Left hindlimb (tissue), 1 donor: ENCODE measurements at places on chromosomes 4 and X.

- DNase-seq = no peak
These were observed 110.7 kb downstream of the ARHGAP10 start for GRCh38 chr4:147842573-147842972.

DNA sequence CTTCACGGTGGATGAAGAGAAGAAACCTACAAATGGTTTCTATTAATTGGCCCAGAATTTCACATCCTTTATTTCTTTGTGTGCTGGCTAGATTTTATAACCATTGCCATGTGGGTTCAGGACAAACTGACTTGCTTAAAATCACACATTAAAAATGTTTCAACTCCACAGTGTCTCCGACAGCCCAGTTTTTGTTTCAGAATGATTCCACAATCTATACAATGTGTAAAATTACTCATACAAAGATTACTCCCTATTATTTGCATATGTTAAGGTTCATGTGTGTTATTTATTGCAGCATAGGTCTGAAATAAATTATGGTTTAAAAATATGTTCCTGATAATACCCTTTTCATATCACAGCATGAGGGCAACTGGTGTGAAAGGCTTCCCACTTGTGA is 20.6 kb downstream of the DCHS2 start:
- DNase-seq = no peak

GRCh38 chrX:53071604-53072417 is 10.4 kb upstream of the TSPYL2 start:
- no peak for DNase-seq

DNA sequence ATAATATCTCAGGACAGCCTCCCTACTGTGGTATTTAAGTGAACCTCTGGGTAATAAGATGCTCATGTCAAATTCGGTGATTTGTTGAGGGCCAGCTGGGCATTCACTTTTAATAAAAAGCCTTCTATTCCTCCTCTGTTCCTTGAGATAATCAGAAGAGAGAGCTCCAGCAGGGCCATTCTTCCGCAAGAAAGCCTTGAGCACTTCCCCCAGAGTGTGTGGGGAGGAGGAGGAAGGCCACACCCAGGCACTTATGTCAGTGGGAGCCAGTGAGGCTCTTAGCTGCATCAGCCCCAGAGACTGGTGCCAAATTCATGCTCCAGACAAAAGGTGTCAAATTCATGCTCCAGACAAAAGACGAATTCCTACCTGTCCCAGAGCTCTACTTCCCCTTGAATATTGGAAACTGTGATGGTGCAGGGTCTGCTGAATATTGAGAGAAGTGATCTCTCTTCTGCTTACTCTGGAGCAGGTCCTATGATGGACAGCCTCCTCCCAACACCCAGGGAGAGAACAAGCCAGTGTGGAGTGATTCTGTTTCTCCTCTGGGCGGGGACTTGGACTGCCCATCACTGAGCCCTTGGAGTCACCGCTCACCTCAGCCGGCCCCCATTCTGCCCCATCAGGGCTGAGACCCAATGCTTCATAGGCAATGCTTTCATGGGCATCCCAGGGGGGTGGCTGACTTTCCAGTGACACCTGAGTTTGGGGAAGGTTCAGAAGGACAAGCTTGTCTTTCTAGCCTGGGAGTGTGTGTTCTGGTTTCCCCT is 68.1 kb downstream of the FHDC1 start:
- no peak for DNase-seq

DNA sequence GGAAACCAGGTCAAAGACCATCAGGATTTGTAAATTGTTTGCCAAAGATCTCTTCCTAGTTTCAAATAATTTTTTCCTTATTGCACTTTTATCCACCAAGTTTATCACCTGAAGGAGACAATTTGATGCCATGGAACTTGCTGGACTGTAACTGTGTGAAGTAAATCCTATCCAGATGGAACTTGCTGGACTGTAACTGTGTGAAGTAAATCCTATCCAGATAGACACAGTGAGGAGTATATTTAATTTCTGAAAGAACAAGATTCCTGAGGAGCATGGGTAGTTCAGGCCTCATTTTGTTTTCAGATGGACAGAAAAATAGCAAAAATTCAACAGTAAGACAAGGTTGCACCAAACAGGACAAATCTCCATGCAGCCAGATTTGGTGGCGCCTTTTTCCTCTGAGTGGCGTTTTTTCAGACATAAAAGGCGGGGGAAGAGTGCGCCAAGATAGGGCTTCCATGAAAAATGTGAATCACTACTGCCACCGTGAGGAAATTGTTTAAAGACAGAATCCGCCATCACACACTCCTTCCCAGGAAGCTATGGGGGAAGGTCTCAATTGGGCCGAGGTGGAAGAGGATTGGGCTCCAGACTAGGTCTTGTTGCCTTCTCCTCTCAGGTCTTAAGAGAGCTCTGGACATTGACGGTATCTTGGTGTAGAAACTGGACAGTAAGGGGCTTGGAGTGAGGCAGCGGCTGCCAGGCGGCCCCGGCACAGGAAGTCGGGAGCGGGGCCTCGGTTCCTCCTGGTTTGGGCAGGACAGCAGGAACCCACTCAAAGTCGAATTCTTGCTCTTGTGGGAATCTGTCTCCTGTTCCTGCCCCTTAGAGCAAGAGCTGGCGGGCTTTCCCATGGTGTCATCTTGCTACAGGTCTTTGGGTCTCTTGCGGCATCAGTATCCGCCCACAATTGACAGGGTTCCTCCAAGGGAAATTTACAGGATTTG is 234.7 kb downstream of the OR13H1 start:
- no peak for DNase-seq

GRCh38 chr4:149031399-149031798 is 589.2 kb upstream of the NR3C2 start:
- no peak for DNase-seq

- no peak for DNase-seq
These were observed 46.0 kb downstream of the USP38 start for GRCh38 chr4:143230683-143231082.

- no peak for DNase-seq
These were observed 24.0 kb upstream of the RAP1GDS1 start for GRCh38 chr4:98237204-98237603.

GRCh38 chr4:90007494-90008167 is 113.0 kb downstream of the MMRN1 start:
- DNase-seq = no peak

- no peak for DNase-seq
These were observed 1.7 kb downstream of the PDE5A start for GRCh38 chr4:119626943-119627266.

- no peak for DNase-seq
These were observed 963.3 kb upstream of the GRIA3 start for GRCh38 chrX:122220644-122221373.
